ENCODE measurements at places on chromosomes 1 and 21. TPM values are rescaled to one million over a fixed set of nuclear protein-coding genes. Genes with fewer than 3 reads are reported as not detected.

DNA sequence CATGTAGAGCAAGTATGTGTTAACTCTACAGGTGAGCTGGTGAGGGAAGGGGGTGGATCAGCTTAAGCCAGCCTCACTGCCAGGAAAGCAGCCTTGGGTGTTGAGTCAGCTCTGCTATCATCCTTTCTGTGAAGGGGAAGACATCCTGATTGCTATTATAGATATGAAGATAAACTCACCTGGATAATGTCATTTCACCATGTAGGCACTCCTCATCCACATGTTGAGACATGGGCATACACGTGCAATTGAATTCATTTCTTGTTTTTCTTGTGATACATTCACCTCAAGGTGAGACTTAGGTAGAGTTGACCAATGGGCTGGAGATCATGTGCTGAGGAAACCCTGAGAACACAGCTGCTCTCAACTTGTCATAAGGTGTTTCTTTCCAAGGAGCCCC lies 136.9 kb downstream of the CACNA1E start:
- no peak for ATAC-seq

GRCh38 chr1:239197871-239198270 lies 188.5 kb upstream of the CHRM3 start:
- no peak for ATAC-seq

DNA sequence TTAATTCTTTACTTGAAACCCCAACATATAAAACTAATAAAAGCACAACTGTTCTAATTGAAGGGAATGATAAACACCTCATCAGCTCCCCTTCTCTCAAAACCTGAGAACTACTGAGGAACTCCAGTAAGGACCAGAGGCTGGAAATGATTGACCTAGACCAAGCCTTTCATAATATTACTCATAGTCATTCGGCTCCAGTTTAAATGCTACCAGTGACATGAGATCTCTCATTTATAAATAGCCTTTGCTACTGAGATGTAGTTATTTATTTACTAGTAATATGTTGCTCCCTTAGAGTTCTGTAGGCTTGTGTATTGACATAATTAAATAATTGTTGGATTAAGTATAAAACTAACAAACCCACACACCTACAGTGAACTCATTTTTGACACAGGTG lies 209.8 kb upstream of the PRMT6 start:
- no peak for ATAC-seq

GRCh38 chr1:224851210-224851847 lies 78.1 kb upstream of the DNAH14 start:
- peak; percentile 63 for ATAC-seq

DNA sequence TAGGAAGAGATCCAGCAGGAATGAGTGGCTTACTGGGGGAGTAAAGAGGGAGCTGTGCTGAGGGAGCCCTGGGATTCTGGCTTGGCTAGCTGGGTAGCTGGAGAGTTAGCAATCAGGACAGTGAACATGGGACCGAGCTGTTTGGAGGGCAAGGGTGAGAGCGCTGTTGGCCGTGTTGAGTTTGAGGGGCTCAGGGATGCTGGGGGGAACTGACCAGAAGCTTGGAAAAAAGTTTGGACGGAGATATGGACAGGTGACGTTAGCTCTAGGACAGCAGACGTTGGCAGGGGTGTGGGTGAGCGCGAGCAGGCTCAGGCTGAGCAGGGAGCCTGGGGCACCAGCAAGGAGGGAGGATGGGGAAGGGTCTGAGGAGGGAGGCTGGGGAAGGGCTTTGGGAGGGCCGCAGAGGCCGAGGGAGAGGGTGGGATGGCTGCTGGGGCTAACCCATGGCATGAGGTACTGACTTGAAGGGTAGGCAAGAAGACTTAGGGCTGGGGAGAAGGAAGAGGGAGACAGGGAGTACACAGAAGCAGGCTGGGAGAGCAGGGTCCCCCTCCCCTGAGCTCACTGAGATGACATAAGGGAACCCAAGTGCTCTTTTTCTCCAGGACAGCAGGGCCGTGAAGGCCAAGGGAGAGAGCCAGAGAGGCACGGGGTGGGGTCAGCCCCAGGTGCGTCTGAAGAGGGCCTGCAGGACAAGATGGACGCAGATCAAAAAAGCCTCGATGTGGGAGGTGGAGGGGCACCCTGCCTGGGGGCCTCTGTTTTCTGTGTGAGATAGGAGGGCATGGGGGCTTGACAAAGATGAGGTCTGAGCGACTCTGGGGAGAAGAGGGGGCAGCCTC lies 8.2 kb downstream of the SH2D2A start:
- ATAC-seq, result no peak

LCE2B gene
- total RNA-seq, result not detected

DNA sequence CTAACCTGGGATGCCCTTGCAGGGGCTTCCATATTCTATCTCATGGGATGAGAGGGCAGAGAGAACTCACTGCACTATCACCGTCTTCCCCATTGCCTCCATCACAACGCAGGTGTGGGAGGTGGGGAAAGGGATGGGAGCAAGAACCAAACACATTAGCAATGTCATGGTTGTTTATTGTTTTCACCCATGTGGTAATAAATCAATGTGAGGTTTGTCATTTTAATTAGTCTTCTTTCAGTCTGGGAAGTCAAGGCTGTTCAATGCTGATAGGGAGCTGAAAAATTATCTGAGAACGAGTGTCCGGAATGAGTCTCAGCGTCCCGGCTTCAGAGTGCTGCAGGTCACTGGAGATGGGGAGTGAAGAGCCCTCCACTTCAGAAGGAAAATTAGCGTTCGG lies 268.5 kb downstream of the DUSP10 start:
- no peak for ATAC-seq

Data from activated T-helper 17 cell treated with anti-CD3 and anti-CD28 coated beads, Interleukin-2, amount 50 U/mL, for 72 hours (primary cell).